ENCODE measurements at places on chromosomes 11 and 22. TPM values are rescaled to one million over a fixed set of nuclear protein-coding genes. Genes with fewer than 3 reads are reported as not detected.

GRCh38 chr11:69968396-69969347 is 109.4 kb upstream of the ANO1 start:
- no peak overlapping the region for H3K4me3 ChIP-seq
- DNase-seq: no peak
- H3K27ac ChIP-seq: no peak overlapping the region
- H3K4me1 ChIP-seq: peaks cover 39% of the 10 kb centered on the region

The YWHAH gene
- total RNA-seq: 57.8 TPM

- H3K27me3 ChIP-seq: peaks cover 6% of the 10 kb centered on the region
- no peaks in the 10 kb centered on the region for H3K4me1 ChIP-seq
- DNase-seq: no peak
- H3K4me3 ChIP-seq: no peak overlapping the region
- H3K27ac ChIP-seq: no peak overlapping the region
Measured at GRCh38 chr11:22163394-22163797, 29.5 kb upstream of the ANO5 start.

GRCh38 chr11:5646139-5646538 is 21.3 kb downstream of the TRIM34 start:
- H3K36me3 ChIP-seq: peaks cover 23% of the 10 kb centered on the region
- no peak for DNase-seq
- no peak overlapping the region for H3K27ac ChIP-seq
- H3K4me3 ChIP-seq: no peak overlapping the region
- no peaks in the 10 kb centered on the region for H3K27me3 ChIP-seq
- no peaks in the 10 kb centered on the region for H3K4me1 ChIP-seq

The ADM2 gene
- 1.5 TPM for total RNA-seq

The C11orf91 gene
- 0.65 TPM for total RNA-seq

The FUT4 gene
- total RNA-seq: 12.9 TPM

GRCh38 chr22:43042101-43042780 is 27.3 kb upstream of the PACSIN2 start:
- no peak for DNase-seq
- H3K27ac ChIP-seq: no peak overlapping the region
- peaks cover 12% of the 10 kb centered on the region for H3K36me3 ChIP-seq
- H3K4me1 ChIP-seq: peaks cover 6% of the 10 kb centered on the region
- no peak overlapping the region for H3K4me3 ChIP-seq
- no peaks in the 10 kb centered on the region for H3K27me3 ChIP-seq

The OR8G1 gene
- not detected for total RNA-seq

The PIH1D2 gene
- 1.9 TPM for total RNA-seq

DNA sequence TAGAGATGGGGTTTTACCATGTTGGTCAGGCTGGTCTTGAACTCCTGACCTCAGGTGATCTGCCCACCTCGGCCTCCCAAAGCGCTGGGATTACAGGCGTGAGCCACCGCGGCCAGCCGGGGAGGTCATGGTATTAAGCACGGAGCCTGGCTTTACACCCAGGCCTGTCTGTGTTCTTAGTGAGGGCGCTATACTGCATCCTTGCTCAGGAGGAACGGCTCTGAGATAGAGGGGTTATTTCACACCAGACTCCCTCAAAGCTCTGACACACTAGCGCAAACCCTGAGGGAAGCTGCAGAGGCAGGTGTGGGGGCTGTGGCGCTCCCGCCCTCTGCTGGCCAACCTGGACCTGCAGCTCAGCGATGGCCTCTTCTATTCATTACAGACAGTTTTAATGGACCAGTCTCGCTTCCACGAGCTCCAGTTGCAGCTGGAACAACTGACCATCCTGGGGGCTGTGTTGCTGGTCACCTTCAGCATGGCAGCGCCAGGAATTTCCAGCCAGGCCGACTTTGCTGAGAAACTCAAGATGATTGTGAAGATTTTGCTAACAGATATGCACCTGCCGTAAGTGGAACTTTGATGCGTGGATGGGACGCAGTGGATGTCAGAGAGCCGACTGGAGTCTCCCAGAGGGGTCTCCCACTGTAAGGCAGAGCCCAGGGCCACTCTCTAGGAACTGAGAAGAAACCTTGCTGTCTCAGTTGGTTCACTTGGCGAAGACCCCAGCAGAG is 26.2 kb downstream of the TCP11L1 start:
- H3K27me3 ChIP-seq: no peaks in the 10 kb centered on the region
- no peak overlapping the region for H3K27ac ChIP-seq
- no peak overlapping the region for H3K4me3 ChIP-seq

DNA sequence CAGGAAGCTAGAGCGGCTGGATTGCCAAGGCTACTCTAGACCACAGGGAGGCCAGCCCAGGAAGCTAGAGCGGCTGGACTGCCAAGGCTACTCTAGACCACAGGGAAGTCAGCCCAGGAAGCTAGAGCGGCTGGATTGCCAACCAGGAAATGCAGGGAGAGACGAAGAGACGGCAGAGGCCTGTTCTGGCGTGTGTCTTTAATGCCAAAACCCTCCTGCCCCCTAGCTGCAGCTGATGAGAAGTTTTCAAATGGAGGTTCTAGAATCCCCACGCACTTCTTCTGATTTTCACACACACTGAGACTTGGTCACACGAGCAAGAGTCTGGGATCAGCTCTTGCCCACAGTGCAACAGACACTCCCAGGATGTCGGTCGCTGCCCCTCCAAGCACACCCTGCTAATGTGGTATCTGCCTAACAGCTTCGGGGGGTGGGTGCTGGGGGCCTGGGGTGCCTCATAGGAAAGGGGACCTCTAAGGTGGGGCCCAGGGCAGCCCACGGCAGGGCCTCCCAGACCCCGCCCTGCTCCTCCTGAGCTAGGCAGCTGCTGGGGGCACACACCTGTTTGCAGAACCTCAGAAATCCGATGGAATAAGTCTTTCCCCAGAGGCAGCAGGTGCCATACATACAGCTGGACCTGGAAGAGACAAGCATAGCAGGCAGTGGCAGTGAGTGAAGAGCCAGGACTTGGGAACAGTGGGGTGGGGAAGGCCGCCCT is 28.5 kb downstream of the MAFF start:
- H3K4me3 ChIP-seq: no peak overlapping the region
- H3K36me3 ChIP-seq: peaks cover 23% of the 10 kb centered on the region
- DNase-seq: no peak
- H3K27me3 ChIP-seq: no peaks in the 10 kb centered on the region

- no peaks in the 10 kb centered on the region for H3K36me3 ChIP-seq
- H3K4me1 ChIP-seq: peaks cover 11% of the 10 kb centered on the region
- H3K27me3 ChIP-seq: no peaks in the 10 kb centered on the region
- H3K4me3 ChIP-seq: no peak overlapping the region
Measured at GRCh38 chr11:19816817-19817216, 104.2 kb downstream of the NAV2 start.

DNA sequence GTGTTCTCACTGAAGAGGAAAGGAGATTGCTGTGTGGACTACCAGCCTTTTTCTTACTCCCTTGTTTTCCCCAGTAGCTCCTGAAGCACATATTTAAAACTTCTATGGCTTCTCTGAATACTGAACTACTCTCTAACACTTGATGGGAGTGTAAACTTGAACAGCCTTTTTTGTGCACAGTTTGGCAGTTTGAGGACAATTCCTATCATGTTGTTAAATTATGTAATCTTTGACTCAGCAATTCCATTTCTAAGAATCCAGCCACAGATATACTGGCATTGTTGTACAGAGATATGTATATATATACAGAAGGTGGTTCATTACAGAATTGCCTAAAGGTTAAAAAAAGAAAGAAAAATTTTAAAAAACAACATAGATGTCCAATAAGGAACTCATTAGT is 47.1 kb upstream of the EED start:
- no peaks in the 10 kb centered on the region for H3K27me3 ChIP-seq
- H3K4me3 ChIP-seq: no peak overlapping the region
- no peak overlapping the region for H3K27ac ChIP-seq
- no peaks in the 10 kb centered on the region for H3K36me3 ChIP-seq
- no peak for DNase-seq

DNA sequence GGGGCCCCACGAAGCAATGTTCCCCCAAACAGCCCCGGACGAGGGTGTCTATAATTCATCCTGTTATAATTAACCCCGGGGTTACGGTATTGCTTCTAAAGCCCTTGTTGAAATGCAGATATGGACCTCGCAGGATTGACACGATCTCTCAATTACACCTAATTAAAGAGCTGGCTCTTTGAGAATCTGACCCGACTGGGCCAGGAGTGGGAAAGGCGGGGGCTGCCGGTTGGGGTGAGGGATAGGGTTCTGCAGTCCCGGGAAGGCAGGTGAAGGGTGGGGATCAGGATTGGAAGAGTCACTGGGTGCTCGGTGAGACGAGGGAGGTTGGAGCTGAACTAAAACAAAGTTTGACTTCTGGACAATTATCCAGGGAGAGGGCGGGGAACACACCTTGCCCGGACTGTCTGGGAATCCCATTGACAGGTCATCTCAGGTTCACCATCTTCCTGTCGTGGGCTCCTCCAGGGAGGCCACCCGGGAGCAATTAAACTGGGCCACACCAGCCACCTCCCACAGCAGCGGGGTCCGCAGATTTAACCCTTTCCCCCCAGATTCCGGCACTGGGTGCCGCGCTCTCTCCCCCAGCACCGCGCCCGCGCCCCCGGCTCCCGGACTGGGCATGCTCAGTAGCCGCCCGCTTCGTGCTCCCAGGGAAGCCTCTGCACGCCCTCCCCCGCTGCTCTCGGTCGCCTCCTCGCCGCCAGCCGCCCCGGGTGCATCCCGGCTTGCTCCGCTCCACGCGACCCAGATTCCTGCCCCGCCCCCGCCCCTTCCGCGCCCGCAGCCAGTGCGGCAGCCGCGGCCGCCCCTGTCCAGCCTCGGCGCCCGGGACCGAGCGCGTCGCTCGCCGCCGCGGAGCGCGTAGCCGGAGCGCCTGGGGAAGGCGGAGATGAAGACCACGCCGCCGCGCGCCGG is at the start of gene ELMOD1:
Gene ELMOD1, plus strand, starts transcription at position 688 of the 918 bp plus-strand sequence. CDS start 27,043 bp downstream, outside the sequence.
- peaks cover 21% of the 10 kb centered on the region for H3K4me1 ChIP-seq
- no peak within 1 kb of the TSS for H3K27ac ChIP-seq
- H3K4me3 ChIP-seq: peak within 1 kb of the TSS; percentile 79
- H3K36me3 ChIP-seq: no peaks in the 10 kb centered on the region
- peak; percentile 40 for DNase-seq

DNA sequence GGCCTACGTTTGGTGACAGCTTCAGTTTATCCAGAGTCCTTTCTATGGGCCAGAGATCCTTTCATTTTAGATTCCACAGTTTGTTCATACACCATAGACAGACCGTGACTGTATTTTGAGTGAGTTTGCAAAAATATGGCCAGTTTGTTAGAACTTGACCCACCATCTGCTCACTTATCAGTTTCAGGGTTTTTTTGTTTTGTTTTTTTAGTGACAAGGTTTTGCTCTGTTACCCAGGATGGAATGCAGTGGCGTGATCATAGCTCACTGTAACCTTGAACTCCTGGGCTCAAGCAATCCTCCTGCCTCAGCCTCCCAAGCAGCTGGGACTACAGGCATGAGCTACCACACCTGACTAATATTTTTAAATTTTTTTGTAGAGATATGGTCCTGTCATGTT is 9.1 kb upstream of the CKAP5 start:
- no peak for DNase-seq
- no peak overlapping the region for H3K27ac ChIP-seq
- no peaks in the 10 kb centered on the region for H3K27me3 ChIP-seq
- no peak overlapping the region for H3K4me3 ChIP-seq

DNA sequence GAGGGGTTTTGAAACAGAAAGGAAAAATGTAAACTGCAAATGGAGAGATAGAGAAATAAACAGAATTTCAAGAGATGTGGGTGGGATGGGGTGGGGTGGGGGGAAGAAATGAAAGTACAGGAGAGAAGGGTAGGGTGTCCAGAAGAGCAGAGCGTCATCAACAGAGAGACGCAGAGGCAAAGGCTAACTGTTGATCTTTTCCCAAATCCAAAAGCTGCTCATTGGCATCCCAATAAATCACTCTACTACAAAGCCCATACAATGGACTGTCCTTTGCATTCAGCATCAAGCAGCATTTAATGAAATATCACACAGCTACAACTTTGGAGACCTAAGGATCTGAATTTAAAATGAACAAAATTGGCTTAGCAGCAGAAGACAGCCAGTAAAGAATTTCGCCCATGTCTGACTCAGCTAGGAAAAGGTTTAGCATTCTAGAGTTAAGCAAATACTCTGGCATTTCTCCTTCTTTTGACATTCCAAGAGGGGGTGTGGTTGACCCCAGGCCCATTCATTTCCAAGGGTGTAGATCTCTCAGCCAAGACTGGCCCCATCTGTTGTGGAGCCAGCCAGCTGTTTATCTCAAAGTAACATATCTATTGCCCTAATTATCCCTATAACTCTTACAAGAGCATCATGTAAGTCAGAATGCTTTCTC is 1.5 kb downstream of the RAB30 start:
- DNase-seq: no peak
- H3K27ac ChIP-seq: no peak overlapping the region
- peaks cover 7% of the 10 kb centered on the region for H3K36me3 ChIP-seq
- H3K4me1 ChIP-seq: peaks cover 20% of the 10 kb centered on the region

The C1QTNF4 gene
- total RNA-seq: 4.7 TPM
